ENCODE measurements at places on chromosomes 3 and 15.
A peak's percentile ranks its signal among the peaks of the same experiment; 100 is the strongest.

GRCh38 chr3:31903686-31904431 is 77.2 kb downstream of the OSBPL10 start:
- no peaks in the 10 kb centered on the region for H3K27me3 ChIP-seq
- no peak overlapping the region for H3K4me3 ChIP-seq
- no peak overlapping the region for H3K27ac ChIP-seq
- H3K36me3 ChIP-seq, result no peaks in the 10 kb centered on the region
- DNase-seq, result no peak
- no peaks in the 10 kb centered on the region for H3K4me1 ChIP-seq

- DNase-seq, result no peak
- no peak overlapping the region for H3K4me3 ChIP-seq
Measured at GRCh38 chr3:73868688-73869315, 244.1 kb upstream of the PDZRN3 start.

DNA sequence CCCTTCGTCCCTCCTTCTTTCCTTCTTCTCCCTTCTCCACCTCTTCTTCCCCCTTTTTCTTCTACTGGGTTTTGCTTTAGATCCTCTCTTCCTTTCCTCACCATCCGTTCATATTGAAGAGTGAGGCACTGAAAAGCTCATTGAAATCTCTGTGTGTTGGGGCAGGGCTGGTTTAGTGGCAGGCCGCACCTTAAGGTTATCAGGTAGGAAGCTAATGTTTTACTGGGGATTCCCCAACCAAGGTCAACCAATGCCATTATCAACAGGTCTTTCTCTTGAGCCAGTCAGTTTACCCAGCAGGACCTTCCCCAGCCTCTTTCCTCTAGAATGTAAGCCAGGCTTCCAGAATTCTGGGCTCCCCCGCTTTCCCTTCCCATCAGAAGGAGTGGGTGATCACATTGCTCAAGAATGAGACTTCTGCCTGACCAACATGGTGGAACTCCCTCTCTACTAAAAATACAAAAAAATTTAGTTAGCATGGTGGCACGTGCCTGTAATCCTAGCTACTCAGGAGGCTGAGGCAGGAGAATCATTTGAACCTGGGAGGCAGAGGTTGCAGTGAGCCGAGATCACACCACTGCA is 11.5 kb upstream of the VPS8 start:
- H3K4me1 ChIP-seq, result no peaks in the 10 kb centered on the region
- no peak overlapping the region for H3K27ac ChIP-seq
- H3K4me3 ChIP-seq, result no peak overlapping the region
- no peak for DNase-seq
- H3K36me3 ChIP-seq, result no peaks in the 10 kb centered on the region
- H3K27me3 ChIP-seq, result no peaks in the 10 kb centered on the region

- H3K4me3 ChIP-seq, result no peak overlapping the region
- peaks cover 3% of the 10 kb centered on the region for H3K4me1 ChIP-seq
- DNase-seq, result peak; percentile 20
- no peaks in the 10 kb centered on the region for H3K36me3 ChIP-seq
- H3K27ac ChIP-seq, result no peak overlapping the region
Measured at GRCh38 chr3:192850451-192850981, 67.1 kb downstream of the MB21D2 start.

DNA sequence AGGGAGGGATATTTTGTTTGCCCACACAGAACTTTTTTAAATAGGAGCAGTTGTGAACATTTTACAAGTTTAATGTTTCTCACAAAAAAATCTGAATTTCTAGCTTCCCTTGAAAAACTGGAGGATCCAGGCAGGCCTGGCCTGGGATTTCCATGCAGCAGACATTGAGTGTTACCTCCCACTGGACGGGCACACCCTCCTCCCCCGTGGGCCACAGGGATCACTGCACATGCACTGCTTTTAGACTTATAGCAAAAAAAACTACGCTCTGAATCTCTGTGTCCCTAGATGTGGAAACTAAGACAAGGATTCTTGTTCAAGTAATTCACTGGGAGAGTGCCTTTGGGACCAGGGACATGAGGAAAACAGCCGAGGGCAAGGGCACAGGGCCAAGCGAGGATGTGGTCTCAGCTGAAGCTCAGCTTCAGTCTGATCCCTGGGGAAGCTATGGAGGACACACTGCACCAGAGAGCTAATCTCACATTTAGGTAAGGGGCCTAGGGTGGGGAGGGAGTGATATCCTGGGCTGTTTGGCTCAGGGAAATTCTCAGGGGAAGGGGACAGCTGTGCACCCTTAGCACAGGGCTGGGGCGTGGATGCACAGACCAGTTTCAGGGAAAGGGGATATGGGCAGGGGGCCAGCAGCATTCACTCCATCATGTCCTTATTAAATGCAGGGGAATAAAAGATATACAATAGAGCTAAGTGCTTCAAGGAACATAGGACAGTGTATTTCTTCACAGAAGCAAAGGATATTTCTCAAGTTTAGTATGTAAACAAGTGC is 46.0 kb downstream of the FSIP1 start:
- no peaks in the 10 kb centered on the region for H3K27me3 ChIP-seq
- peak overlapping the region; percentile 28 for H3K27ac ChIP-seq
- no peak for DNase-seq

DNA sequence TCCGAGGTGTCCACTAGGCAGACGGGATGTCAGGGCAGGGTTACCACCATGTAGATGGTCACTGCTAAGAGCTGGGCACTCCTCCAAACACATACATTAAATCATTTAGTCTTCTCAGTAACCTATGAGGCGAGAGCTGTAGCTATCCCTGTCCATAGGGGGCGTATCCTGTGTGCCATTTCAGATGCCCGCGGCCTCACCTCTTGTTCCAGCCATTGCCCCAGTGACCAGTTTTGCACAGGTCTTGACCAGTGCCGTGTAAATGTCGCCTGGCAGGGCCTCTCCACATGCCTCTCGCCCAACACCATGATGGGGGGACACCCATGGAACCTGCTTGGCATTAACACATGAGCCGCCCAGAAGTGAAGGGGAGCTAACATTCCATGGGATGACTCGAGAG is 20.8 kb upstream of the SRP14 start:
- no peak overlapping the region for H3K27ac ChIP-seq
- no peaks in the 10 kb centered on the region for H3K36me3 ChIP-seq
- DNase-seq, result no peak
- no peaks in the 10 kb centered on the region for H3K27me3 ChIP-seq
- no peak overlapping the region for H3K4me3 ChIP-seq

DNA sequence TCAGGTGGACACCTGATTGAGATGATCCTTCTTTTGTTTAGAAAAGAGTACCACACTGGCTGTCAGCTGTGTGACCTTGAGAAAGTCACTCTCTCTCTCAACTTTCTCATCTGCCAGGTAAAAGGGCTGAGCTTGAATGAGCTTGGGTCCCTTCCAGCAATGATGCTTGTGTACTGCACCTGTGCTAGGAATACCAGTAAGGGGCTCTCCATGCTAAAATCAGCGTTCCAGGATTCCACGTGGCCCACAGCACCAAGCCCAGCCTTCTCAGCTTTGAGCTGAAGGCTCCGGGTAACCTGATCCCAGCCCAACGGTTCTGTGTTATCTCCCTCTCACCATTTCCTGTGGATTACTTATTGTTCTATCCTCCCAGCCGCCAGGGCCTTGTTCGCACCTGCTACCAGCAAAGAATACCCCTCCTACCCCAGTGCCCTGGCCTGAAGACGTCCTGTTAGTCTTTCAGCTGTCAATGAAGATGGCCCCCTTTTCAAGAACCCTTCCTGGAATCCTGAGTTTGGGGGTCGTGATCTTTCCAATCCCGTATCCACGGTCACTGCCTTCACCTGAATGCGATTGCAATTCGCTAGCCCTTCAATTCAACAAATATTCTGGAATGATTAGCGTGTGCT is 54.2 kb upstream of the CGNL1 start:
- no peaks in the 10 kb centered on the region for H3K27me3 ChIP-seq
- no peaks in the 10 kb centered on the region for H3K36me3 ChIP-seq

- H3K4me1 ChIP-seq, result no peaks in the 10 kb centered on the region
- no peaks in the 10 kb centered on the region for H3K36me3 ChIP-seq
- no peak overlapping the region for H3K4me3 ChIP-seq
- no peak for DNase-seq
- no peak overlapping the region for H3K27ac ChIP-seq
Measured at GRCh38 chr3:188111002-188111584, 42.9 kb upstream of the LPP start.

GRCh38 chr15:87669846-87670245 is 586.7 kb downstream of the NTRK3 start:
- no peak for DNase-seq
- no peak overlapping the region for H3K4me3 ChIP-seq
- no peaks in the 10 kb centered on the region for H3K27me3 ChIP-seq
- no peaks in the 10 kb centered on the region for H3K36me3 ChIP-seq
- no peaks in the 10 kb centered on the region for H3K4me1 ChIP-seq

- H3K4me1 ChIP-seq, result no peaks in the 10 kb centered on the region
- H3K36me3 ChIP-seq, result no peaks in the 10 kb centered on the region
- DNase-seq, result no peak
- no peak overlapping the region for H3K27ac ChIP-seq
- no peak overlapping the region for H3K4me3 ChIP-seq
- H3K27me3 ChIP-seq, result no peaks in the 10 kb centered on the region
Measured at GRCh38 chr3:170196833-170197232, 15.3 kb upstream of the PHC3 start.

- DNase-seq, result no peak
- H3K4me3 ChIP-seq, result no peak overlapping the region
- no peaks in the 10 kb centered on the region for H3K36me3 ChIP-seq
- no peak overlapping the region for H3K27ac ChIP-seq
- no peaks in the 10 kb centered on the region for H3K4me1 ChIP-seq
Measured at GRCh38 chr3:145197051-145197820, 963.7 kb downstream of the PLOD2 start.

GRCh38 chr3:161149529-161149928 is 44.4 kb upstream of the B3GALNT1 start:
- no peaks in the 10 kb centered on the region for H3K27me3 ChIP-seq
- no peaks in the 10 kb centered on the region for H3K36me3 ChIP-seq
- no peak overlapping the region for H3K4me3 ChIP-seq

GRCh38 chr3:81299481-81299880 is 462.0 kb downstream of the GBE1 start:
- no peak overlapping the region for H3K27ac ChIP-seq
- H3K27me3 ChIP-seq, result no peaks in the 10 kb centered on the region

- H3K36me3 ChIP-seq, result no peaks in the 10 kb centered on the region
- DNase-seq, result no peak
- no peaks in the 10 kb centered on the region for H3K27me3 ChIP-seq
- no peak overlapping the region for H3K4me3 ChIP-seq
- H3K4me1 ChIP-seq, result no peaks in the 10 kb centered on the region
Measured at GRCh38 chr3:184807549-184807948, 4.4 kb upstream of the VPS8 start.

DNA sequence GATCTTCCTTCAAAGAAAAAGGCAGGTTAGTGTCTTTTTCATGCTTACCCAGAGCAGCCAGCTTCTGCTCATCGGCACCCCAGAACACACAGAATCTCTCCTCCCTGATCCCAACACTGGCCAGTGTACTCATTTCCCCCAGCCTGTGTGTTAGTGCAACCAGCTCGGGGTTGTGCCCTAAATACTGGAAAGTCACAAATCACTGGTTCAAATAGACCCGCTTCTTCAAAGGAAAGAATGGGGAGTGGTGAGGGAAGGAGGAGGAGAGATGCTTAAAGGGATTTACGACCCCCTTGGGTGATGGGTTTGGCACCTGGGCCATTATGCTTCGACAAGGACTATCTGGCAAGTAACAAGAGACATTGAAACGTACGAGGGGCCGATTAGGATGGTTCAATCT is 114.0 kb downstream of the FOXB1 start:
- no peak for DNase-seq
- no peaks in the 10 kb centered on the region for H3K4me1 ChIP-seq
- H3K4me3 ChIP-seq, result no peak overlapping the region
- H3K36me3 ChIP-seq, result no peaks in the 10 kb centered on the region
- no peak overlapping the region for H3K27ac ChIP-seq

GRCh38 chr3:150251187-150252062 is 156.7 kb upstream of the TSC22D2 start:
- H3K4me1 ChIP-seq, result no peaks in the 10 kb centered on the region
- H3K27me3 ChIP-seq, result no peaks in the 10 kb centered on the region
- no peak overlapping the region for H3K4me3 ChIP-seq
- H3K36me3 ChIP-seq, result no peaks in the 10 kb centered on the region
- no peak for DNase-seq

- no peak for DNase-seq
- no peaks in the 10 kb centered on the region for H3K4me1 ChIP-seq
- no peaks in the 10 kb centered on the region for H3K36me3 ChIP-seq
- H3K27me3 ChIP-seq, result no peaks in the 10 kb centered on the region
- H3K27ac ChIP-seq, result no peak overlapping the region
- no peak overlapping the region for H3K4me3 ChIP-seq
Measured at GRCh38 chr3:107313711-107314110, 63.5 kb upstream of the CCDC54 start.

GRCh38 chr3:151789853-151790463 is 24.0 kb upstream of the AADAC start:
- H3K36me3 ChIP-seq, result no peaks in the 10 kb centered on the region
- H3K27ac ChIP-seq, result no peak overlapping the region
- H3K4me1 ChIP-seq, result no peaks in the 10 kb centered on the region
- no peaks in the 10 kb centered on the region for H3K27me3 ChIP-seq
- DNase-seq, result no peak
- no peak overlapping the region for H3K4me3 ChIP-seq

- DNase-seq, result no peak
- no peak overlapping the region for H3K27ac ChIP-seq
- H3K4me1 ChIP-seq, result no peaks in the 10 kb centered on the region
- H3K36me3 ChIP-seq, result no peaks in the 10 kb centered on the region
Measured at GRCh38 chr3:187616307-187616972, 53.8 kb downstream of the SST start.

DNA sequence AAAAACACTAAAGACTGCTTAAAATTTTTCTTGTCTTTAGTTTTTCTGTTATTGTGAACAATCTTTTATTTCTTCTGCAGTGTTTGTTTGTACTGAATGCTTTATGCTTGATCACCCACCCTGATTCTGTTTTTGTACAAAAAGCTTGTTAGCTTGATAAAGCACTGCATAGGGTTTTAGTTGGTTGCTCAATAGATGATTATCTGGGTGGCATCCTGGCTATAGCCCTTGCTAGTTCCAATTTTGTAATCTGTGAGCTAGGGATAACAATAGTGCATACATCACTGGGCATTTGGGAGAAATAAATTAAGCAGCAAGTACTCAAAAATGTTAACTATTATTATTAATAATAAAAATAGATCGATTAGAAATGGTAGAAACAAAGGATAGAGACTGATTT is 102.3 kb downstream of the ZPLD1 start:
- H3K36me3 ChIP-seq, result no peaks in the 10 kb centered on the region
- H3K4me3 ChIP-seq, result no peak overlapping the region
- no peaks in the 10 kb centered on the region for H3K4me1 ChIP-seq
- no peak overlapping the region for H3K27ac ChIP-seq
- H3K27me3 ChIP-seq, result no peaks in the 10 kb centered on the region

- H3K27ac ChIP-seq, result no peak overlapping the region
- H3K27me3 ChIP-seq, result no peaks in the 10 kb centered on the region
- DNase-seq, result no peak
- H3K4me3 ChIP-seq, result no peak overlapping the region
- no peaks in the 10 kb centered on the region for H3K36me3 ChIP-seq
- H3K4me1 ChIP-seq, result peaks cover 6% of the 10 kb centered on the region
Measured at GRCh38 chr15:70192490-70192889, 94.8 kb upstream of the TLE3 start.

All from breast epithelium (tissue), 4 donors.